ENCODE measurements at places on chromosomes 1 and 21.

GRCh38 chr1:175178456-175178855, 14.1 kb downstream of the KIAA0040 start:
- DNase-seq = no peak

DNA sequence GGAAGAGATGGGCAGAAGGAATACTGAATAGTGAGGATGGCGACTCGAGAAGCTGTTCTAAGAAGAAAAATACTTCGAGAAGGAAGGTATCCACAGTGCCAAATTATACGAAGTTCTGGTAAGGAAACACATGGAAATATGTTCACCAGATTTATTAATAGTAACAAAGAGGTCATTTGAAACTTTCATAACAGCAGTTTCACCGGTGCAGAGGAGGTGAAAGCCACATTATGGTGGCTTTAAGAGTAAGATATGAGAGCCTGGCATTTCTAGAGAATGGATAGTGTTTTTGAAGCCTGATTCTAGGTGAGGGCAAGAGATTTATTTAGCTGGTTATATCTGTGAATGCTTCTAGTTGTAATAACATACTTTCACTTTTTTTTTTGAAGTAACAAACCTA, 56.2 kb downstream of the DPYD start:
- no peak for DNase-seq

DNA sequence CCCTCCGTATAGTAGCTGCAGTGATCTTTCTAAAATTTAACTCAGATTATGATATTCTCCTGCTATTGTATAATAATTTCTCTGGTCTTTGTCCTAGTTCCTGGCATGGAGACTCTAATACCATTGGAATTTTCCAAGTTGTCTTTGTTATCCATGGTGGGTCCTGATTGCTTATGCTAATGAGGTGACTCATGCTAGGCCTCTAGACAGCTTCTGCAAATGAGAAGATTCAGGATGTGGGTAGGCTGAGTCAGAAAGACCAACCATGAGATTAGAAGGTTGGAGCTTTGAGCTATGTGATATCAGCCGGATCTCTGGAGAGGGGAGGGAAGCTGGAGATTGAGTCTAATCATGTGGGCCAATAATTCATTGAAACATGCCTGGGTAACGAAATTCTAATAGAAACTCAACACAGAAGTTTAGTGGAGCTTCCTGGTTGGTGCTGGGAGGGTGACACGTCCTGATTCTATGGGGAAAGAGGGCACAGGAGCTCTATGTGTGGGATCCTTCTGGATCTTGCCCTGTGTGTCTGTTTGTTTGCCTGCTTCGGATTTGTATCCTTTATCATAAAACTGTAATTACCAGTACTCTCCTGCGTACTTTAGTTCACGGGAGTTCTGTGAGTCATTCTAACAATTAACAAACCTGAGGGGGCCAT, 73.2 kb upstream of the CNIH3 start:
- peak; percentile 86 for DNase-seq

GRCh38 chr21:16588433-16588860, 858.7 kb downstream of the USP25 start:
- no peak for DNase-seq

GRCh38 chr1:228112167-228112566, 3.1 kb upstream of the MRPL55 start:
- DNase-seq = no peak

GRCh38 chr21:31260790-31261189, 83.3 kb downstream of the TIAM1 start:
- DNase-seq = no peak

GRCh38 chr21:32538147-32538792, 47.1 kb downstream of the TCP10L start:
- no peak for DNase-seq

GRCh38 chr1:37415611-37416244, 58.7 kb upstream of the ZC3H12A start:
- no peak for DNase-seq

DNA sequence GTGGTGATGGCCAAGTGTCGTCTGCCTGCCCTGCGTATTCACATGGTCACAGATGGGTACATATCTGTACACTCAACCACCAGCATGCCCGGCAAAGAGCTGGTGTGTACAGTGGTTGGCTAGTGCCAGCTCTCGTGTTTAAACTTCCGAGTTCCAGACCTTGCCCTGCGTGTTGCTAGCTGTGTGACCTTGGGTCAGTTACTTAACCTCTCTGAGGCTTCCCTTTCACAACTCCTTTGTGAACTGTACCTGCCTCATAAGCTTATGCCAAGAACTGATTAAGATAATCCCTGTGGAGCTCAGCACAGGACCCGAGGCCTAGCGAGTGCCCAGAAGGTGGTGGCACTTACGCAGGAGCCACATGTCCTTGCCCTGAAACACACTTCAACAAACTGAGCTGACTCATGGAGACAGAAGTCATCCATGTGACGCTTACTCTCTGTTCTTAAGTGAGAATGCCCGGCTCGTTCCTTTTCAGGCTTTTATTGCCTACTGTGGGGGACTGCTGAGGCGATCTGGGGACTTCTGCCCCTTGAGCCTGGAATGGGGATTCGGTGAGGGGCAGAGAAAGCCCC, 55.4 kb downstream of the ALPL start:
- peak; percentile 40 for DNase-seq

DNA sequence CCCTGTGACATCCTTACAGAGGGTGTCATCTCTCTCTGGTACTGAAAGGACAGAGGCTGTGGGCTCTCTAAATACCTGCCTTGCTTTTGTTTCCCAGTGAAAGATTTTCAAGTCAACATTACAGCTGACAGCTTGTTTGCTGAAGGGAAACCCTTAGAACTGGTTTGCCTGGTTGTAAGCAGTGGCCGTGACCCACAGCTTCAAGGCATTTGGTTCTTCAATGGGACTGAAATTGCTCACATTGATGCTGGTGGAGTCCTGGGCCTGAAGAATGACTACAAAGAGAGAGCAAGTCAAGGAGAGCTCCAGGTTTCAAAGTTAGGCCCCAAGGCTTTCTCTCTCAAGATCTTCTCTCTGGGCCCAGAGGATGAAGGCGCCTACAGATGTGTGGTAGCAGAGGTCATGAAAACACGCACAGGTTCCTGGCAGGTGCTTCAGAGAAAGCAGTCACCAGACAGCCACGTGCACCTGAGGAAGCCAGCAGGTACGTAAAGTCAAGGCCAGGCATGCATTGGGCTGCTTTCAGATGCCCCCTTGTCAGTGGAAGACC, 11.8 kb downstream of the CD101 start:
- DNase-seq = no peak
